ENCODE measurements at places on chromosomes 11 and 22.

DNA sequence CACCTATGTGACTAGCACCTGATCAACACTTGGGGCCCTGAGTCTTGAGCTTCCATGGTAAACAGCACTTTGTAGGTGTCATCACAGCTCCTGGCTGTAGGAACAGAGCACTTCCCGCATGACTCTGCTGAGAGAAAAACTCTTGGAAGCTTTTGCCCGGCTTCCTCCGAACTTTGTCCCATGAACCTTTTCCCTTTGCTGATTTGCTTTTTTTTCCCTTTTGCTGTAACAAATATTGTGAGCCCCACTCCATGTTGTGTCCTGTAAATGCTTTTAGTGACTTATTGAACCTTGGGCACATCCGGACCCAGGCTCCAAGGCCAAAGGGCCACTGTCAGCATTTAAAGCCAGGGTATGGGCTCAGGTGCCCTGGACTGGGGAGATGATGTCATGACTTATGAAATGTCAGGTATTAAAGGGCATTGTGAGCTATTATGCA lies 391.1 kb downstream of the TENM4 start:
- no peak for DNase-seq

DNA sequence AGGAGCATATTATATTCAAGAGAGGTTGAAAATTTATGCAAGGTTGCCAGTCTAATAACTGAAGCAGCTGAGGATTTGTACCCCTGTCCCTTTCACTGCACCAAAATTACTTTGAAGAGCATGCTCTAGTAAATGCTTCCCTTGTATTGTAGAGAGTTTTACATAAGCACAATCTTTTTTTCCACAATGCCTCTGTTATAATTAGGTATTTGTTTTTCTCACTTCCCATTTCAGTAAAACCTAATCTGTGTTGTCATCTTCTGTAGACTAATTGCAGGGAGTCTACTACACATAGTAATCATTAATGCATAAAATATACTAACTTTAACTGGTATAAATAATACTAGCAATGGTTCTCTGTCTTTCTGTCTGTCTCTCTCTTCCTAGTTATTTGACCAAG lies 718.4 kb upstream of the ANO5 start:
- DNase-seq = no peak

- no peak for DNase-seq
Observed at GRCh38 chr11:6298605-6299004, 21.7 kb downstream of the CAVIN3 start.

DNA sequence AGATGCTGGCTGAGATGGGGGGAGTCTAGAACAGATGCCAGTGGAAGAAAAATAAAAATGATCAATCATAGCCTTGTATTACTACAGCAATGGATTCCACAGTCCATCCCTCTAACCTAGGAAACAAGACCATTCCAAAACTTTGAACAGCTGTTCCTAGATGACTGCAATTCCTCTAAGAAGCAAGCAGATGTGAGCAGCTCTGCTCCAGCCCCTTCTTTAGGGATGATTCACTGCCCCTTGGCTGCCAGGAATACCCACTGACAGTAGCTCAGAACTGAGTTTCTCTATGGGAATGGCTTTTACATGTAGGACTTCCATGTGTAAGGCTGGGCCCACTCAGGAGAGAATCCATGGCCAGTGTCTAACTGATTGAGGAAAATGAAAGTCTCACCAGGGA lies 943.9 kb downstream of the OPCML start:
- DNase-seq = no peak

DNA sequence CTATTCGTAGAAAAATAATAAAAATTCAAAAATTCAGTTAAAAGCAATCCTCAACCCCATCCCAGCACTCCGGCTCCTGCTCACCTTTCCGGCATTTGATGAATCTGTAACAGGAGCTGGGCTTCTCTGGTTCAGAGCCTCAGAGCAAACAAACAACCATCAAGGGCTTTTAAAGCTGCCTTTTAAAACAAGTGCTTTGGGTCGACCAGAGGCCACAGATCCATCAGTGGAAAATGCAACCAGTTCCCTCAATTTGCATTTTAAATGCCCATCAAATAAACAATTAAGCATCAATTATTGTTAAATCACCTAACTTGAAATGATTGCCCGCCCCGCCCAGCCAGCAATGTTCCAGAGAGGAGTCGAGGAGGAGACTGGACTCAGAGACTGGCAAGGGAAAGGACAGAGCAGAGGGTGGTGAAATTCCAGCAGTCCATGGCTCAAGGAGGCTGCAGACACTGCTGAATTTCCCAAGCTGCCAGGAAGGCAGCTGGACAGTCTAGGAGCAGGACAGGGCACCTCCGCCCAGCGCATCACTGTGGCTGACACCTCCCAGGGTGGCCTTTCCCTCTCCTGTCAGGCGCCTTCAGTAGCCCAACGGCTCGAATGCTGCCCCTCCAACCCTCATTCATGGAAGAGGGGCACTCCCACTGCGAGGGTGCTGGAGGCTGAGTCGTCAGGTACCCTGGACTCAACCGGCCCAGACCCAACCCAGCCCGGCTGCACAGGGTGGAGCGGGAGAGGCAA lies 7.5 kb downstream of the FXYD6 start:
- DNase-seq = no peak

GRCh38 chr11:125382314-125382791 lies 113.7 kb downstream of the FEZ1 start:
- DNase-seq = no peak

- no peak for DNase-seq
Observed at GRCh38 chr22:40749829-40750228, 69.3 kb downstream of the SLC25A17 start.
